ENCODE measurements at places on chromosomes 7 and 10.
A peak's percentile ranks its signal among the peaks of the same experiment; 100 is the strongest.

GRCh38 chr7:128206017-128206746 is 34.9 kb upstream of the LEP start:
- DNase-seq = no peak

- no peak for DNase-seq
Observed at GRCh38 chr7:133358708-133359107, 105.8 kb downstream of the EXOC4 start.

- no peak for DNase-seq
Observed at GRCh38 chr7:28037220-28038010, 143.2 kb downstream of the JAZF1 start.

DNA sequence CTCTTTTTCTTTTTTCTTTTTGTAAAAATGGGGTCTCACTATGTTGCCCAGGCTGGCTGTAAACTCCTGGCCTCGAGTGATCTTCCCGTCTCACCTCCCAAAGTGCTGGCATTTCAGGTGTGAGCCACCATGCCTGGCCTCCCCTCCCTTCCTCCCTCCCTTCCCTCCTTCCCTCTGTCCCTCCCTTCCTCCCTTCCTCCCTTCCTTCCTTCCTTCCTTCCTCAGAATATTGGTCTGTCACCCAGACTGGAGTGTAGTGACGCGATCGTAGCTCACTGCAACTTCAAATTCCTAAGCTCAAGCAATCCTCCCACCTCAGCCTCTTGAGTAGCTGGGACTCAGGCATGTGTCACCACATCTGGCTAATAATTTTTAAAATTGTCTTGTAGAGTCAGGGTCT is 8.4 kb downstream of the AGAP3 start:
- no peak for DNase-seq

DNA sequence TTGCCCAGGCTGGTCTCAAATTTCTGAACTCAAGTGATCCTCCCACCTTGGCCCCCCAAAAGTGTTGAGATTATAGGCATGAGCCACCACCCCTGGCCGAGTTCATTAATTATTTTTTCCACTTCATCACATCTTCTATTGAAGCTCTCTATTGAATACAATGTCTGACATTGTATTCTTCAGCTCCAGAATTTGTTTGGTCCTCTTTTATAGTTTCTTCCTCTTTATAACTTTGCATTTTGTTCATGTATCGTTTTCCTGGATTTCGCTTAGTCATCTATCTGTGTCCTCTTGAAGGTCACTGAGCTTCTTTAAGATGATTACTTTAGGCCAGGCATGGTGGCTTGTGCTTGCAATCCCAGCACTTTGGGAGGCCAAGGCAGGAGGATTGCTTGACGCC is 30.2 kb downstream of the NOM1 start:
- DNase-seq = no peak

- no peak for DNase-seq
Observed at GRCh38 chr10:131902691-131903090, 1.9 kb downstream of the PPP2R2D start.

DNA sequence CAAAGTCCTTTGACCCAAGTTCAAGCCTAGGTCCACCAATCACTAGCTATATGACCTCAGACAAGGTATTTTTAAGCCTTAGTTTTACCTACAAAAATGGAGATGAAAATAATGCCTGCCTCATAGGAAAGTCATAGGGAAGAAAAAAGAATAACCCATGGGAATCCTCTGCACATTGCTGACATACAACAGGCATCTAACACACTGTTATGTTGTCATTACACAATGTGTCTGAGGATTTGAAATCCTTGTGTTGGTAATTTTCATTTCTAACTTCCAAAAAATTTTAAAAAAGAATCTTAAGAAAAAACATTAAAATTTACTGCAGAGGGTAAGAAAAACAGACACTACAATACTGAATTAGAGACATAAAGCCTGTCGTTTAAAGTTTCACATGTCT is 5.7 kb downstream of the ANK3 start:
- no peak for DNase-seq

- peak; percentile 44 for DNase-seq
Observed at GRCh38 chr10:33509231-33509831, 174.9 kb upstream of the NRP1 start.

- no peak for DNase-seq
Observed at GRCh38 chr7:152185558-152185957, 160.1 kb downstream of the GALNT11 start.

- no peak for DNase-seq
Observed at GRCh38 chr7:154304231-154304630, 252.0 kb downstream of the DPP6 start.

GRCh38 chr10:93198401-93199131 is 124.9 kb downstream of the CYP26A1 start:
- no peak for DNase-seq

- no peak for DNase-seq
Observed at GRCh38 chr10:44619975-44620374, 235.1 kb upstream of the CXCL12 start.

DNA sequence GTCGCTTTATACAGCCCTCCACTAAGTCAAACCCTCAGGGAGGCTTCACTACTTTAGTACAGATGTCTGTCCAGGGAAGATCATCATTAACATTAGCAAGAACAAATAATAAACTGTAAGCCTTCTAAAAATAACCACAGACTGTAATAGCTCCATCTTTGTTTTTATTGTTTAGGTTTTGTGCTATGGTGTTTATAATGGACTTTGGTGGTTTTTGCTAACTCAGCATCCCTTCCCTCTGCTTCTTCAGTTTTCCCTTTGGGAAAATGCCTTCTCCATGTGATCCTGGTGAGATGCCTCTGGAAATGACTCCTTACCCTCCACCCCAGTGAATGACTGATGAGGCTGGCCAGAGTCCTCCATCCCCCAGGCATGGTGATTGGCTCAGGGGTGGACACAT is 131.3 kb downstream of the ICA1 start:
- DNase-seq = no peak

DNA sequence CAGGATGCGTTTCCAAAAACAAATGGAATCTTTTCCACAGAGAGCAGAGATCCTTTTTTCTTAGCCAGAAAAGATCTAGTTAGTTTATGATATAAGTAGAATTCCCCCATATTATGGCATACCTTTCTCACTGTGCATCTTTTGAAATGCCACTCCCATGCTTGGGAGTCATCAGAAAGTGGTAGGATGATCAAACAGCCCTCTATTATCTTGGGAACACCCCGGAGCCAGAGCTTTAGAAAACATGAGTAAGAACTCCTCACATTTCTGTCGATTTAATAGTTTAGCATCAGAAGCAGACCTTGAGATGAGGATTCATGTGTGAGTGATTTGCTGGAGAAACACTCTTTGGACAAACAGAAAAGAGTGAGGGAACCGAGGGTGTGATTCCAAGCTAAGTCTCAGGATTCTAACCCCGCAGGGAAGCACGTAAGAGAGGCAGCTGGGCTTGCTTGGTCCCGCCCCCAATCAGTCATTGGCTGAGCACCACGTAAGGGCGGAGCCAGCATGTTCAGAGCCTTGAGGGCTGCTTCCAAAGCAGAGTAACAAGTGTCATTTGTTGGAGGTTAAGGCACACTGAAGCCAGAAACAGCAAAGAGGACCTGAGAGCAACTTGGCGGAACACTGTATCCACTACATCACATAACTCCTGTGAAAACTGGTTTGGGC is 43.7 kb upstream of the NXPH1 start:
- DNase-seq = peak; percentile 76

- no peak for DNase-seq
Observed at GRCh38 chr7:18177815-18178660, 150.4 kb upstream of the PRPS1L1 start.

DNA sequence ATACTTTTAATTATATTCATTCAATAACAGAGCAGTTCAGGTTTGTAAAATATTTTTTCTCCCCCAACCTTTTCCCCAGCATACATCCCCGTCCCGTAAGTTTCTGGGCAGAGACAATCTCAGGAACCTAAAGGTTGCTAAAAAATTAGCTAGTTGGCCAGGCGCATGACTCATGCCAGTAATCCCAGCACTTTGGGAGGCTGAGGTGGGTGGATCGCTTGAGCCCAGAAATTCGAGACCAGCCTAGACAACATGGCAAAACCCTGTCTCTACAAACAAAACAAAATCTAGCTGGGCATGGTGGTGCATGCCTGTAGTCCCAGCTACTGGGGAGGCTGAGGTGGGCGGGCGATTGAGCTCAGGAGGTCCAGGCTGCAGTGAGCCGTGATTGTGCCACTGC is 40.2 kb downstream of the TCF7L2 start:
- DNase-seq = no peak

DNA sequence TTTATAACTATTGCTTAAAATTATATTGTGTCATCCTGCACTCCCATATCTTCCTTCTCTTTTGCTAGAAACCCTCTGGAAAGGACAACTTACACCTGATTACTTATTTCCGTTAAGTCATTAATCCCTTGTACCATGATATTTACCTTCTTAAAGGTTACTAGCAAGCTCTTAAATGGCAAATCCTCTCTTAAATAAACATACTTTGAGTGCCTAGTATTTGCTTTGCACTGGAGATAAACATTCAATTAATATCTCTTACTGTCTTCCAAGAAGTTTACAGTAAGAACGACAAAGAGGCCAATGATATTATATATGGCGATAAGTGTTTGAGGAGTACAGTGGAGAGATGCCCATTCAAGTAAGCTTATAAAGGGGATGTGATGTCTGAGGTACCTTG is 278.3 kb downstream of the HGF start:
- no peak for DNase-seq

DNA sequence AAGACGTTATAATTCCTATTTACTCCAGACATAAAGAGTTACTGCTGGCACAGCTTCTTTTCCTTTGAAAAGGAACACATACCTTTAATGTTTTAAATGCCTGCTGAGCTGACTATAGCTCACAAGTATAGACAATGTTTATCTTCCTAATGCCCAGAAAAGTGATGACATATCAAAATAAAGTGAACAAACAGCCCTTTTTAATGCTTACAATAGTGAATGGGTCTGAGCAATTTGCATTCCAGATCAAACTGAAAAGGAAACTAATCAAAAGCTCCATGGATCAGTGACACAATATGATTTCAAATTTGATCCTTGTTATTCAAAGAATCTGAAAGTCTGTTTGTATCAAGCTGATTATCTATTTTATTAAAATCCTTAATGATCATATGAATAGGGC is 233.6 kb upstream of the SEMA3E start:
- no peak for DNase-seq

- DNase-seq = no peak
Observed at GRCh38 chr7:156111-157007, 36.0 kb upstream of the FAM20C start.

DNA sequence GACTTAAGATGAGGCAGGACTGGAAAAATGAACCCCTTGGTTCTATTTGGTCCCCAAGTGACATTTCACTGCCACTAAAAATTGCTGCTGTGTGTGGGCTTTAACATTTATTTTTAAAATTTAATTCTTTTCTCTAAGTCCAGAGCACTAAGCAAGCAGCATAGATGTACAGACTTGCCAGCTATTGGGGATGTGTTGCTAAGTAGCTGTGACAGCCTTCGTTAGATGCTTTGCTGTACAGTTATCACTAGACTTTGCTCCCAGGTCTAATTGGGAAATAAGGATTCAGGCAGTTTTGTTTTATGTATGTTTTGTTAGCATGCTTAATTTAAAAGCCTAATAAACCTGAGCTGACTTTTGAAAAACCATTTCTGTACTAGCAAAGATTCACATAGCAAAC is 51.8 kb downstream of the GBF1 start:
- no peak for DNase-seq

DNA sequence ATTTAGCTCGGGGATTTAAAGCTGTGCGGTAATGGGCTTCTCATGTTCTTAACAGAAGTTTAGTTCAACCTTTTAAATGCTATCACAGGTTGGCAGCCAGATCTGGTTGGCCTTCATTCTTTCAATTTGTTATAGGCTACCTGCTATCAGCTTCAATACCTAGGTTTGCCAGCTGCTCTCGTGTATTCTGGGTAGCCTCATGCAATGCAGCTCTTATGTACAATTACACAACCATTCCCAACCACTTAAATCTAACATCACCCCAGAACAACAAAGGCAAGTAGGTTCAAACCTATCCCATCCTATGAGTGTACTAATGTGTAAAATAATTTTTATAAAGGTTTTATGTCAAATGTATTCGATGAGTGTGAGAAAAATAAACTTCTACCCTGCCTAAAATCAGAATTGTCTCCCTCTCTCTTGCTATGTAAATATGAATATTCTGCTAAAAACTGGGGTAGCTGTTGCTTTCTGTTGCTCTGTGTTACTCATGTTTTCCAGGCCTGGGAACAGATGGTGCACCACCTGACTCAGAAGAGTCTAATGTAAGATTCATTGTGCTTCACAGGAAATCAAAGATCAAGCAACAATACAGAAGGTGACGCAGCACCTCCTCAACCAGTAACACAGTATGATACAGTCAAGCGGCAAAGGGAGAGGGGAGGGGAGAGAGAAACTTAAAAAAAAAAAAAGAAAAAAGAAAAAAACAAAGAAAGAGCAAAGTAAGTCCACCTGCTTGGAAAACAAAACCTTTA is 188.6 kb downstream of the ETV1 start:
- DNase-seq = no peak

DNA sequence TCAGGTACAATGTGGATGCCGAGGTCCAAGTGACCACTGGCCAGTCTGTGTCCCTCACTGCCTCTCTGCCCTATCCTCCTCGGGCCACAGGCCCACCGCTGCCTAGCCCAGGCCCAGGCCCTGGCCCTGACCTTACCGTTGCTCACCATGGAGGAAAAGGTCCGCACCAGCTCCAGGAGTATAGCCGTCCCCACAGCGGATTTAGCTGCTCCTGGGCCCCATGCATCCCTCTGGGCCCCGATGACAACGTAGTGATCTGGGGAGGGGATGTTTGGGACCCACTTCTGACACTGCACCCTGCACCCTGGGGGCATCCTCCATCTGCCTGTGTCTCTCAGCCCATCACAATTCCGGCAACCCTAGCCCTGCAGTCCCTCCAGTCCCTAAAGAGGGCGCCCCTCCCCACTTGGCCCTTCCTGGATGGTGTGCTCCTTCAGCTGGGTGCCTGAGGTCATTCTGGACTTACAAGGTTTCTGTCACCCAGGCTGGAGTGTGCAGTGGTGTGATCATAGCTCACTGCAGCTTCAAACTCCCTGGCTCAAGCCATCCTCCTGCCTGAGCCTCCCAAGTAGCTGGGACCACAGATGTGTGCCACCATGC is 12.1 kb downstream of the TFR2 start:
- peak; percentile 72 for DNase-seq

GRCh38 chr7:157668221-157668883 is 331.5 kb downstream of the DNAJB6 start:
- no peak for DNase-seq
